Activated CD4-positive, alpha-beta T cell treated with anti-CD3 and anti-CD28 coated beads for 24 hours (primary cell): ENCODE measurements at places on chromosomes 3 and 15.

GRCh38 chr15:64152507-64153387, 1.2 kb downstream of the SNX22 start:
- no peak for DNase-seq

DNA sequence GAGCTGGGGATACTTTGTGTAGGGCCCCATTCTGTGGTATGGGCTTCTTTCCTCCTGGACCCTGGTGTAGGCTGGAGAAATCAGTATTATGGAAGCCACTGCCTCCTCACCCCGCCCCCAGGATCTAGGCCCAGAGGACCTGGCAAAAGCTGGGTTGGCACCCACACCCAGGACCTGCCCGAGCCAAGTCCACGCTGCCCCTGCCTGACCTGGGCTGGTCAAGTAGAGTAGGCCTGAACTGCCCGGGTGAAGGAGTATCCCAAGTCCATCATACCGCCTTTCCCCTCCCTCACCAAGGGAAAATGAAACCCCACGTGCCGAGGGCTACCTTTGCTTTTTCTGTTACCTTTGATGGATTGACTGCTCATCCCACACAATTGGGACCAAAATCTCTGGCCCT, 37.7 kb upstream of the TRAK1 start:
- DNase-seq, result no peak

DNA sequence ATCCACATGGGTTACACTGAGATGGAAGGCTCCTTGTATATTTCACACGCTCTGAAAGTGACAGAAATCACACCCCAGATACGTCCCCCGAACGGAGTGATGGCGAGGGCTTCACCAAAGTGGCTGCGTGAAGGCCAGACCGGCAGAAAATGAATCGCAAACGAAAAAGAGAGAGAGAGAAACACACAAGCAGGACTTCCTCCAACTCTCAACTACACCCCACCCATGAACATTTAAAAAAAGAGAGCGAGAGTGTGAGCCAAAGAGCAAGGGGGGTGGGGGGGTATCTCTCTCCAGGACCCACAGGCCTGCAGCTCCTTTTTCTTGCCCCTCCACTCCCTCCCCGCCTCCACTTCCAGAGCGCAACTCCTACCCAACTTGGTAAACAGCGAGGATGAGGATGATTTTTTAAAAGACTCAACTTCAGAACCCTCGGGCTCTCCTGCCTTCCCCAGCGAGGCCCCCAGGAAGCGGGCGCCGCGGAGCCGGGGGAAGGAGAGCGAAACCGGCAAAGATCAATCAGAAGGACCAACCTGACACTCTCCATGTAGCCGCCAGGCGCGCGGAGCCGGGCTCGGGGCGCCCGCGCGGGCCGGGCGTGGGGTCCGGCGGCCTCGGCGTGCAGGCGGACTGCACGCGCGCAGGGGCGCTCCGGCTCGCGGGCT, 519.1 kb downstream of the FOXP1 start:
- DNase-seq, result no peak

DNA sequence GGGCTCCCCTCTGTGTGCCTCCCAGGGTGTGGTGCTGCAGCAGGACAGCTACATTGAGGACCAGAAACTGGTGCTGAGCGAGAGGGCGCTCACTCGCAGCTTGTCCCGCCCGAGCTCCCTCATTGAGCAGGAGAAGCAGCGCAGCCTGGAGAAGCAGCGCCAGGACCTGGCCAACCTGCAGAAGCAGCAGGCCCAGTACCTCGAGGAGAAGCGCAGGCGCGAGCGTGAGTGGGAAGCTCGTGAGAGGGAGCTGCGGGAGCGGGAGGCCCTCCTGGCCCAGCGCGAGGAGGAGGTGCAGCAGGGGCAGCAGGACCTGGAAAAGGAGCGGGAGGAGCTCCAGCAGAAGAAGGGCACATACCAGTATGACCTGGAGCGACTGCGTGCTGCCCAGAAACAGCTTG, 53.7 kb downstream of the KLHL25 start:
- no peak for DNase-seq

- DNase-seq, result no peak
These were observed 7.4 kb upstream of the MBNL1 start for GRCh38 chr3:152261329-152261728.

DNA sequence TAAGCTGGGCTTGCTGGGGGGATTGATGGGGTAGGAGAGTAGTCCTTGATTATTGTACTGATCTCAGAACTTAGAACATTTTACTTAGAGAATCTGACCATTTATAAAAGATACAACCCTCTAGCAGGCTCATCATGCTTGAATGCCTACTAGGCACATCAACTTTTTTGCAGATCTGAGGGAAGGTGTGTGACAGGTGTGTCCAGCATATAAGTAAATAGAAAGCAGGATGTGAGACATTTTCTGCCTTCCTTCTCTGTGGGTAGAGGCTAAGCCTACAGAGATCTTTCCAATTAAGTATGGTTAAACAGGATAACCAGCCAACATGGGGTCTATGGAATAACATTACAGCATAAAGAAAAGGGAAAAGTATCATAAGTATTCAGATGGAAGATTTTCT, 159.1 kb downstream of the AKAP13 start:
- no peak for DNase-seq

GRCh38 chr15:49062900-49063299, 16.7 kb upstream of the SECISBP2L start:
- DNase-seq, result no peak

DNA sequence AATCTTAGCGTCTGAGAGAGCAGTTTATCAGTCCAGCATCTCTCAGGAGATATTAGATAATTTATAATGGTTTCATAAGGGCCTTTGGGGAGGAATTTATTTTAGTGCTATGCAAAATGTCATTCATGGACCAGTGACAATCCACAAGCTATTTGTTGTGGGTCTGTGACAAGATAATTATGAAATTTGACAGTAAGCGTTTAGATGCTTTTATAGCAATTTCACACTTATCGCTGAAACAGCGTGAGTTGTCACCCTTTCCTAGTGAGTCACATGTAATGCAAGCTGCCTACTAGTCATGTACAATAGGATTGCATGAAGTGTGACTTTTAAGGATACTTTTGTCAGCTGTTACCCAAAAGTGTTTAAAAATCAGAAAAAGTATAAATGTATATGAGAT, 315.6 kb upstream of the THBS1 start:
- no peak for DNase-seq

- DNase-seq, result no peak
These were observed 18.3 kb downstream of the SHC4 start for GRCh38 chr15:48945386-48945785.

DNA sequence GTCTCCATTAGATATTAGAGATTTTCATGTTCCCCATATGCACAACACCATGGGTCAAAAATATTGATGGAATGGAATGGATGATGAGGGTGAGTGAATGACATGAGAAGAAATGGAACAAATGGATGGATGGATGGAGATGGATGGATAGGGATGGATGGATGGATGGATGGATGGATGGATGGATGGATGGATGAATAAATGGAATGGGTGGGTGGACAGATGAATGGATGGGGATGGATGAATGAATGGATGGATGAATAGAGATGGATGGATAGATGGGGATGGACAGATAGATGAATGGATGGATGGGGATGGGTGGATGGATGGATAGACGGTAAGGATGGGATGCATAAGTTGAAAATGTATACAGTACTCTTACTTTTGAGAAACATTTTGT, 18.6 kb downstream of the CFAP92 start:
- DNase-seq, result no peak

GRCh38 chr3:33918126-33918756, 119.8 kb downstream of the PDCD6IP start:
- no peak for DNase-seq

- no peak for DNase-seq
These were observed at the start of gene CFAP100 for GRCh38 chr3:126394179-126394976. CFAP100 (plus strand) TSS chr3:126394909; CDS start chr3:126396001, 1,092 bp downstream.

DNA sequence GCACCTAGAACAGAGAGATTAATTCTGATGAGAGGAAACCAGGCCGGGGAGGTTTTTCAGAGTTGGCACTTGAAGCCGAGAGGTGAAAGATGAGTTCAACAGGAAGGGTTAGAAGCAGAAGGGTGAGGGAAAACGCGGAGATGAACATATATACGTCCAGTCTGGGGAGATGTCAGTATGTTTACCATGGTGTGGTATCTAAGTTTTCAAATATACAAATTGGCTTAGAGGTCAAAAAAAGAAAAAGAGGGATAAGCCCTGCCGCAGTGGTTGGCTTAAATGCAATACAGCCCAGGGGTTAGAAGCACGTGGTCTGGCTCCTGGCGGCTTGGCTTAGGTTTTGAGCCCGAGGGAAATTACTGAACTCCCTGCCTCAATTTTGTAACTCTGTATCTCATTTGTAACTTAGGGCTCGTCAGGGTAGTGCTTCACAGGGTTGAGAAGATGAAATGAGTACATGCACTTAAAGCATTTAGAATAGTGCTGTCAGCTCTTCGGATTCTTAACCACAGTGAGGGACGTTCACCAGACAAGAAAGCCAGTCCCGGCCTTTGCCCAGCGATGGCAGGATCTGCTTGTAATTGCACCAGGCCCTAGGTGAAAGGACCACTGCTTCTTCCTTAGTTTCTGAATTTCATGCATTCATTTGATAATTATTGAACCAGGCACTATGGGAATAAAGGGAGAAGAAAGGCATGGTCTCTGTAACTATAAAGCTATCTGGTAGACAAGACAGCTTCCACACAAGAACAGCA, 6.4 kb downstream of the HES1 start:
- DNase-seq, result no peak

- no peak for DNase-seq
These were observed 14.1 kb downstream of the APH1B start for GRCh38 chr15:63291507-63291906.

DNA sequence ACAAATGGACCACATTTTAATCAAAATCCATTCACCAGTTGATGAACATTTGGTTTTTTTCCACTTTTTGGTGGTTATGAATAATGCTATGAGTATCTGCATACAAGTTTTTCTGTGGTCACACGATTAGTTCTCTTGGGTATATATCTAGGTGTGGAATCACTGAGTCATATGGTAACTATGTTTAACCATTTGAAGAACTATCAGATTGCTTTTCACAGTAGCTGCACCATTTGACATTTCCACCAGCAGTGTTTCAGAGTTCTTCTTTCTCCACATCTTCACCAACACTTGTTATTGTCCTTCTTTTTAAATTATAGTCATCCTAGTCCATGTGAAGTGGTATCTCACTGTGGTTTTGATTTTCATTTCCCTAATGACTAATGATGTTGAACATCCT, 33.3 kb upstream of the ATG7 start:
- no peak for DNase-seq

GRCh38 chr15:76196269-76197231, 114.7 kb downstream of the ETFA start:
- no peak for DNase-seq

DNA sequence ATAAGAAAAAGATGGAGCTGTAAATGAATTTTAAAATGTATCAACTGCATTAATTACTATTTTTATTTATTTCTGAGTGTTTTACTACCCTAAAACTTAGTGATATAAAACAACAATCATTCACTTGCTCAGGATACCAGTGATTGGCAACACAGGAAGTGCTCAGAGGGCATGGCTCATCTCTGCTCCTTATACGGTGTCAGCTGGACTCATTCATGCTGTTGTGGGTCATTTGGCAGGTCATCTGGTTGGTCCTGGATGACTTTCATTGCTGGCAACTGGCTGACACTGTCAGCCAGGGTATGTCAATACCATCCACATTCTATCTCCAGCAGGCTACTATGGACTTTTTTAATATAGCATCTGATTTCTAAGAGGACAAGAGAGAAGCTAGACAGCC, 689.6 kb upstream of the NECTIN3 start:
- DNase-seq, result no peak

DNA sequence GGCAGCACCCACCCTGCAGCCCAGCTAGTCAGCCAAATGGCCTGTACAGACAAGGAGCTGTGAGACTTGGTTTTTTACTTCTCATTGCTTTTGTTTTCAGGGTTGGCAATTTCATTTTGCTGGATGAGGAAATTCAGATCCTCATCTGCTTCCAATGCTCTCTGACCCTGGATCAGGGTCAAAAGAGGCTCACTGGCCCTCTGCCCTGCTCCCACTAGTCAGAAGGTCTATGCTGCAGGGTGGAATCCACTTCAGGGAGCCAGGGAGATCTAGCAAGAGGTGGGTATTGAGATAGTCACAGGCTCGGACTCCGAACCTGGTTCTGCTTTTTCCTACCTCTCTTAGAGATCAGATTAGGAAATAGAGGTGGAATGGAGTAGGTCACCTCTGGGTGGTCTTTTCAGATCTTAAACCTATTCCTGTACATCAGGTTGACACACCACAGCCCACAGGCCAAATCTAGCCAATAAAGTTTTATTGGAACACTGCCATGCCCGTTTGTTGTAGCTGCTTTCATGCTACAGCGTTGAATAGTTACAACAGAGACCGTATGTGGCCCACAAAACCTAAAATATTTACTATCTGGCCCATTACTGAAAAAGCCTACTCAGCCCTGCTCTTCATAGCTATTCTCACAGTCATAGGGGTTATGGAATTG, 26.4 kb upstream of the GLCE start:
- no peak for DNase-seq

GRCh38 chr3:104974316-104974715, 392.4 kb upstream of the ALCAM start:
- DNase-seq, result no peak

GRCh38 chr3:127999509-128000106, 52.6 kb upstream of the SEC61A1 start:
- no peak for DNase-seq

GRCh38 chr3:69999140-70000027, at the start of gene SAMMSON:
SAMMSON (plus strand) TSS chr3:69999733.
- no peak for DNase-seq

DNA sequence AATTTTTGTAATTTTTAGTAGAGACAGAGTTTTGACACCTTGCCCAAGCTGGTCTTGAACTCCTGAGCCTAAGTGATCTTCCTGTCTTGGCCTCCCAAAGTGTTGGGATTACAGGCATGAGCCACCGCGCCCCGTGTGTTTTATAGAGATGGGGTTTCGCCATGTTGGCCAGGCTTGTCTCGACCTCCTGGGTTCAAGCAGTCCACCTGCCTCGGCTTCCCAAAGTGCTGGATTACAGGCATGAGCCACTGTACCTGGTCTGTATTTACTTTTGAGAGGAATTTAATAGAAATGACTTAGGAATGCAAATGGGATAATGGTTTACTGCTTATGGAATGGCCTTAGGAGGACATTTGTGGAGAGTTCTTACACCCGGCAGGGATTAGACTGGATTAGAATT, 10.8 kb downstream of the TATDN2 start:
- DNase-seq, result no peak

GRCh38 chr15:69807721-69808120, 290.0 kb downstream of the TLE3 start:
- no peak for DNase-seq

GRCh38 chr3:29565236-29565635, 284.4 kb downstream of the RBMS3 start:
- DNase-seq, result no peak

- no peak for DNase-seq
These were observed 5.4 kb downstream of the DNAH1 start for GRCh38 chr3:52321481-52321880.

DNA sequence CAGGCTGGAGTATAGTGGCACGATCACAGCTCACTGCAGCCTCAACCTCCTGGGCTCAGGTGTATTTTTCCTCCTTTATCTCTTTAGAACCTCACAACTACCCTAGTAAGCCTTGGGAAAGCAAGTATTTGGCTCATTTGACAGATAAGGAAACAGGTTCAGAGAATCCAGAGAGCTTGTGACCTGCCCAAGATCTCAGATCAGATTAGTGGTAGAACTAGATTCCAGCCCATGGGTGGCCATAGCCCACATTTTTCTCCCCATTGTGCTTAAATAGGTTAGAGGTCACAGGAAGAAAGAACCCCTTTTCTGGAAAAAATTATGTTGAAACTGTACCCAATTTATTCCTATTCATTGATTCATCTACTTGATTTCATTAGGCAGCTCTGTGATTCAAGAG, 64.3 kb downstream of the TSC22D2 start:
- DNase-seq, result no peak

- no peak for DNase-seq
These were observed 419.9 kb upstream of the RARB start for GRCh38 chr3:25007974-25008658.
